NCI-H2107 (cell line): ENCODE measurements at places on chromosomes 2 and 18.

DNA sequence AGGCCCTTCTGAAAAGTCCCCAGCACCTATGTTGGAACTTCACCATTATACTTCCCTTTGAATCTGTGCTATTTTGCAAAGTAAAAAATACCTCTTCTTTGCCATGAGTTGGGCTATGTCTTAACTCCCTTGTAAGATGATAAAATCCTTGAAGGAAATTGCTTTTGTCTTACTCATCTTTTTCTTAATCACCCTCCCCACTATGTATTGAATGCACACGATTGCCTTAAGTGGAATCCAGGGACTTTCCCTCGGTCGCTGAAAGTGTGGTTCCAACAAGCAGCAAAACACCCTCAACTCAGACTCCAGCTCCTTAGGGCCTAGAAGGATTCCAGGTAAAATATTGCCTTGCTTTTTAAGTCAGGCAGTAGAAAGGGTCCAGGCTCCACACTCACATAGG lies 173.2 kb upstream of the ARL4C start:
- no peak for DNase-seq

GRCh38 chr2:218746470-218746795 lies 35.5 kb upstream of the CYP27A1 start:
- DNase-seq = no peak

DNA sequence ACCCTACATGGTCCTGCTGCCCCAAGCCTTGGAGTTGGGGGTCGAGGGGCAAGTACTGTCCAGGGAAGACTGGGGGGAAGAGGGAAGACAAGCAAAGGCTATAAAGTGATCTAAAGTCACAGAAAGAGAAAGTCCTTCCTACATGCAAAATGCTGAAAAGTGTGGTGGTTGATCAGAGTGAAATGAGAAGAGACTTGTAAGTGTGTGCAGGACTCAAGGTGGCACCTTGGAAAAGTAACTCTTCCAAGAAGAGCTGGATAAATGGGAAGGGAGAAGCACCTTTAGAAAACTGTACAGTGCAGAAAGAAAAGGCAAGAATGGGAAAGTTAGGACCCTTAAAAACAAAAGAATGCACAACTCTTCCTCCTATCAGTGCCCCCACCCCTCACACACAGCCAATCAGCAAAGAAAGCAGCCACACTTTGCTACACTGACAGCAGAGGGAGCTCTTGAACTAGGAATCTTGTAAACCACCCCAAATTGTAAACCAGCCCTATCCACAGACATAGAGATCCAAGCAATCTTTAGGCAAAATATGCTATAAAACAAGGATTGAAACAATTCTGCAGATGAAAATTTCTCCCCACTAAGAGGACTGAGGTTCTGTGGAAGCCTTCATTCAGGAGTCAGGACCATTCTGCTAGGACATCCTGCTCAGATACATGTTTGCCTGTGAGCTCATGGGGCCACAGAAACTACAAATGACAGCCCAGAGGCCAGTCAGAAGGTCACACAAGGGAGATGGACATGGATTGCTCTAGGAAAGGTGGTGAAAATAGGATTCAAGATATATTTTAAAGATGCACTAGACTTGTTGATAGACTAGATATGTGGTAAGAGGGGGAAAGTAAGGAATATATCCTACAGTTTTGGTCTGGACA lies 146.4 kb downstream of the FTCDNL1 start:
- DNase-seq = no peak

GRCh38 chr2:168166902-168167510 lies 80.4 kb downstream of the STK39 start:
- DNase-seq = no peak

DNA sequence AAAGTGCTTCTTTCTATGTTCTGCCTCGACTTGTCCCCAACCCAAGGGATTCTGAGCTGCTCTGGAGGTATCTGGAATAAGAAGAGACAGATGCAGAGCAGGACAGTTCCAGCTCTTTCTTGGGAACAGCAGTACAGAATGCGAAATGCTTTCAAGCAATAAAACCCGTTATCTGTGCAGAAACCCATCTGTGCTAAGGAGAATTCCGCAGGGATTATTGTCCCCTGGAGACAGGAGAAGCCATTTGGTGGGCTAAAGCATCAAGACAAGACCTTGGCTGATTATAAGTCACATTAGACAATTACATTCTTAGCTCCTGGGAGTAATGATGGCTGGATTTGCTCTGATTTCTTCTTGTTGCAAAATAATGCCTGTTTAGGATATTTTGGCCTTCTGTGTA lies 185.4 kb upstream of the GLI2 start:
- no peak for DNase-seq

- DNase-seq = no peak
These were observed 17.1 kb downstream of the THAP4 start for GRCh38 chr2:241619597-241620418.

GRCh38 chr2:229490167-229490566 lies 219.1 kb upstream of the PID1 start:
- DNase-seq = no peak

DNA sequence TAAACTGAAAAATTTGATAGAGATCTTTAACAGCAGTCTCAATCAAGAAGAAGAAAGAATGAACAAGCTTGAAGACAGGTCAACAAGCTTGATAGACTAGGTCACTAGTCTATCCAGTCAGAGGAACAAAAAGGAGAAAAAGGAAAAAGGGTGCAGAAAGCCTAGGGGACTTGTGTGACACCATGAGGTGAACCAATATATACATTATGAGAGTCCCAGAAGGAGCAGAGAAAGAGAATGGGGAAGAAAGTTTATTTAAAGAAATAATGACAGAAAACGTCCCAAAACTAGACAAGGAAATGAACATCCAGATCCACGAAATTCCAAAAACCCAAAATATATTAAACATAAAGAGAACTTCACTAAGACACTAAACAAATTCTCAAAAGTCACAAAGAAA lies 84.5 kb downstream of the VAPA start:
- no peak for DNase-seq

GRCh38 chr18:79896738-79897137 lies 54.7 kb downstream of the SLC66A2 start:
- DNase-seq = no peak

DNA sequence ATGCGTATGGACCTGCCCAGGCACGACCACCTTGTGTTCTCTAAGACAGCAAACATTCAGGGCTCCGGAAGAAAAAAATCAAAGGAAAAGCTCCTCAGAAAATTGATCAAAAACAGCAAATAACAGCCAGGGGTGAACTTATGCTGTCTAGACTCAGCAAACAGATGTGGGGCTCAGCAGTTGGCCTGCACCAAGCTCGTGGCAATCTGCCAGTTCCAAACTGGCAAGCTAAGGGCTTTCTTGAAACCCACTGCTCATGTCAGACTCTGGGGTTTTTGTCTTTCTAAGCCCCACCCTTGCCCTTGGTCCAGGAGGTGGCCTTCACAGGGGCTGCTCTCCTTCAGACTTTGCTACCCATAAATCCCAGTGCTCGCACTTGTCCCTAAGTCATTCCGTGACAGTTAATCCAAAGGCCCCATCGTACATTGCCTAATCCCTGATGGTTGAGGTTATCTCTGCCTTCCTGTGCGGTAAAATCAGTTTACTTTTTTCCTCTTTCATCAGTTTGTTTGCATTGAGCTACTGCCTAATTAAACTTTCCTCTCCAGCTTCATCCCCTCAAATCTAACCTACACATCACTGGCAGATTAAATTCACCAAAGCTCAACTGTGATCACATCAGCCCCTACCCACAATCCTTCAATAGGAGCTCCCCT lies 408.0 kb downstream of the LRATD1 start:
- DNase-seq = no peak

DNA sequence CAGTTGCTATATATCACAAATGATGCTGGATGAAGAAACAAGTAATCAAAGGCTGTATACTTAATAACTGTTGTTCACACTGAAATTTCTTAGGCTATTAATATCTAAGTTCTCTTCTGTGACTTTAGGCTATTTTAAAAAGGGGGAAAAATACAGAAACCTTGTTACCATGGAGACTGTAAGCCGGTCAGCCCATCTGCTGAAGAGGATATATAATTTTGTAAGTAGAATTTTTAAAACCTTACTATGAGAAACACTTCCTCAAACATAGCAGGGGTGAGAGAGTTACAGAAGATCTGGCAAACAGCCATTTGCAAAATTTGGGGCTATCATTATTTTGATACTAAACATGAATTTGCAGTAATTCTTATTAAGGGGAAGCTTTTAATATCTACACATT lies 27.8 kb downstream of the CACNB4 start:
- DNase-seq = no peak

GRCh38 chr2:48984922-48985321 lies 169.4 kb downstream of the FSHR start:
- no peak for DNase-seq

GRCh38 chr2:241040081-241040803 lies 41.8 kb downstream of the SNED1 start:
- DNase-seq = no peak

GRCh38 chr2:70596293-70596692 lies 42.7 kb upstream of the TGFA start:
- no peak for DNase-seq

- DNase-seq = no peak
These were observed 24.8 kb downstream of the SANBR start for GRCh38 chr2:61090386-61090921.

DNA sequence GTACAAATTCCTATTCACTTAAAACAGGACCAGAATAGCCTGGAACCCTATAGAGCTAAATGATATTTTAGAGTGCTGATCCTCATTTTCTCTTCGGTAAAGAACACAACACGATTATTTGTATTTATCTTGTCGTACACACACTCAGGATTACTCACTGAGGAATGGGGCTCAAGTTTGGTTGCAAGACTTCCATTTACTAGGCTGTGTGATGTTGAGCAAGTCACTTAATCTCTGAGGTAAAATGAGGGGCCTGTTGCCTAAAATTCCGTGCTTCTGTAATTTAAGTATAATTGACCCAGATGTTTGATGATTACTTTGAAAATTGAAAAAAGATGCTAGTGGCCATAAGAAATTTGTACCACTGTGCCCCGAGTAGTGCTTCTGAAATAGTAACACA lies 42.6 kb upstream of the MAP4K3 start:
- no peak for DNase-seq

DNA sequence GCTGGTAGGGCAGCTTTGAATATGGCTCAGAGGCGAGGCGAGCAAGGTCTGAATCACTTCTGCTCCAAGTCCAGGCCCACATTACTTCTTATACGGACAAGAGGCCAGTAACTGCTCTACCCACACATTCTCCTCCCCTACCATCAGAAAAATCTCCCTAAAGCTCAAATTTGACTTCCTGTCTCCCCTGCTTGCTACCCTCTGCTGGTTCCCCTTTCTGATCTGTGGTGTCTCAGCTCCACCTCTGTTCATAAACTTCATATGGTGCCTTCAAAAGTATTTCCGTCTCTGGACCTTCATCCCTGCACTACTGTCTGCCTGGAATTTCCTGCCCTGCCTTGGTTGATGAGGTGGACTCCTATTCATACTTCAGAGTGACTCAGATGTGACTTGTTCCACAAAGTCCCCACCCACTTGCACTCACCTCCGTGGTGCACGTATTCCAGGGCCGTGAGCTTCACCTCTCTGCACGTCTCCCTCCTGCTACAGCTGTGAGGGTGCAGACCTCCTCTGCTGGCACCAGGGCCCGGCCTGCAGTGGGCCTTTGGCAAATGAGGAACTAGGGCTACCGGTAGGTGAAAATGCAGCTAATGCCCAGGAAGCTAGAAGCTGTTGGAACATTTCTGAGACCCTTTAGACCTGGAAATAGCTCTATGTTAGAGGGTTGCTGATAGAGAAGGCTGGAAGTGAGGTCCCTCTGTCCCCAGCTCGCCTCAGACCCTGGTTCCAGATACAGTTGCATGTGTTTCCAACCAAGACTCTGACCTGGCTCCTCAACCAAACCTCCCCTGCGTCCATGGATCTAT lies 24.6 kb upstream of the KCMF1 start:
- no peak for DNase-seq

GRCh38 chr2:179981085-179981484 lies 26.0 kb downstream of the CWC22 start:
- DNase-seq = peak; percentile 4

GRCh38 chr18:37258131-37258530 lies 307.5 kb downstream of the CELF4 start:
- no peak for DNase-seq

DNA sequence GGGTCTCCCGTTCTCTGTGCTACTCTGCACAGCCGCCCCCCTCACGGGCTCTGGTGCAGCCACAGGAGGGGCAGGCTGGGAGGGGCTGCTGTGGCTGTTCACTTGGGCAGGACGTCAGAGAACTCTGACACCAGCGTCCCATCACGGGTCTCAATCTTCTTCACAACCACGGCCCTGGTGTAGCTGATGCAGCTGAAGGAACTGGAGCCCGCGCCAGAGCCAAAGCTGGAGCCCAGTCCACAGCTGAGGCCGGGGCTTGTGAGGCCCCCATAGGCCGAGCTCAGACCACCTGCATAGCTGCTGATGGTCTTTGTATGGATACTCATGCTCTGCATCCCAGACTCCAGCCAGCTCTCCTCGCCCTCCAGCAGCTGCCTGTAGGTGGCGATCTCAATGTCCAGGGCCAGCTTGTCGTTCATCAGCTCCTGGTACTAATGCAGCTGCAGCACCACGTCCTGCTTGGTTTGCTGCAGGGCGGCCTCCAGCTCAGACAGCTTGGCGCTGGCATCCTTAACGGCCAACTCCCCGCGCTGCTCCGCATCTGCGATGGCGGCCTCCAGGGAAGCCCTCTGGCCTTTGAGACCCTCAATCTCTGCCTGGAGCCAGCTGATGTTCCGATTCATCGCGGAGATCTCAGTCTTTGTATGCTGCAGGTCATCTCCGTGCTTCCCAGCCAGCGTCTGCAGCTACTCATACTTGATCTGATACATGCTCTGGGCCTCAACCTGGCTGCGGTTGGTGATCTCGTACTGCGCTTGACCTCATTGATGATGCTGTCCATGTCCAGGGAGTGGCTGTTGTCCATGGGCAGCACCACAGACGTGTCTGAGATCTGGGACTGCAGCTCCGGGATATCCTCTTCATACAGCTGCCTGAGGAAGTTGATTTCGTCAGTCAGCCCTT lies 7.4 kb upstream of the DUSP19 start:
- no peak for DNase-seq

GRCh38 chr2:63669596-63669995 lies 80.8 kb downstream of the MDH1 start:
- no peak for DNase-seq

GRCh38 chr2:29655391-29656086 lies 265.8 kb downstream of the ALK start:
- no peak for DNase-seq

DNA sequence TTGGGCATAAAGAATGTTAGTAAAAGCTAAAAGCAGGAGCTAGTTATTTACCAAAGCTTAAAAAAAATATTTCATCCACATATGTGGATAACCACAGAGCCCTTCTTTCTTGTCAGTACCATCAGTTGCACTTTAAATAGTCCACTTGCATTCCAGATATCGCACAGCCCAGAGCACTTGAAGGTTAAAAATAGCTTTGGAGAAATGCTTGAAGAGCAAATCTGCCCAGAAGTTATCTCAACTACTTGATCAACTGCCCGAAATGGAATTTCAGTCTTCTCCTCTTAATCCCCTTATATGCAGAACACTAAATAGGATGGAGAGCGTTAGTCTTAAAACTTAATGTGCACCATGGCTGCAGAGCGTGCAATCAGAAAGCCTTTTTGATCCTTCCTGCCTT lies 148.3 kb downstream of the PLEKHA3 start:
- DNase-seq = no peak

GRCh38 chr2:30161929-30162706 lies 15.3 kb downstream of the YPEL5 start:
- DNase-seq = no peak
